AG04449 (cell line): ENCODE measurements at places on chromosomes 11 and 22.

GRCh38 chr22:41242396-41243117 is 1.8 kb upstream of the CHADL start:
- no peak for DNase-seq

DNA sequence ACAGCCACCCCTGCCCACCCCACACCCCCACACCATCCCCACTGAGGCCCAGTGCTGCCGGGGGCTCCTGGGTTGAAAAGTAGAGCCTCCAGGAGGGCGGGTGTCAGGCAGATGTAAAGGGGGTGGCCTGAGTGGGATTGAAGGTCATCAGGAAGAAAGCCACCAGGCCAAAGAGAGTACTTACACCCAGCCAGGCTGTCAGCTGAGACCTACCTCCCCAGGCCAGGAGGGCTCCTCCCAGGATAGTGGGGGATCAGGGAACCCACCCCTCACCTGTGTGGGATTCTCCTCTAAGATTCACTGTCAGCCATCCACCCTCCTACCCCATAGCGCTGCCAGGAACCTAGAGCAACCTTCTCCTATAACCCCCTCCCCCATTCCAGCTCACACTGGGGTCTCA is 17.2 kb upstream of the FCHSD2 start:
- DNase-seq = no peak

DNA sequence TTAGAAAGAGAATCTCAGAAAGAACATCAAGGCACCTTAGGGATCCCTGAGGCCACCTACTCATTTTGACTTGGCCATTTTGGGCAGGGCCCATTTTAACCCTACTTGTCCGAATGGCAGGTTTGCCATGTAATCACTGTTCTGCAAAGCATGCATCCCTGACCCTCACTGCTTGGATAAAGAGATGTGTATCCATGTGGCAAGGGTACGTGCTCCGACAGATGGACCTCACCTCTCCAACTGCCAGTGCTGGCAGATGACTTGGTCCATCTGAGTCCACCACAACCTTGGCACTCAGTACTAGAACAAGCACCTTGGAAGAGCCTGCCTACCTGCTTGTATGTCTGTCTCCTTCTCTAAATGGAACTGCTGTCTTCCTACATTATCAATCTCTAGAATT is 139.4 kb downstream of the SPATA19 start:
- DNase-seq = no peak

GRCh38 chr11:19472679-19473078 is 231.9 kb upstream of the E2F8 start:
- DNase-seq = no peak

DNA sequence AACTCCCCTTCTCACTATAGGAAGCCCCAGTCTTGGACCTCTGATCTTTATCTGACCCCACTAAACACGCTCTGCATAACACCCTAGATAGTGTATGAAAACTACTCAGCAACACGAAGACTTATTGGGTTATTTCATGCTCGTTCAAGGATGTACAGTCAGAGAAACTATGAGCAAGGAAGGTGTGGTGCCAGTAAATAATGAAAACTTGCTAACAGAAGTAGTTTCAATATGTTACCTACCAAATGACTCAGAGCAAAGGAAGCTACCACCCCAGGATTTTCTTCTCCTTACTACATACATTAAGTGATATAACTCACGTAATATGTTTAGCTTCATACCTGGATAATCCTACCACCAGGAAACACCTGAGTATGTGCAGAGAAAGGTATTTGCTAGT is 25.9 kb upstream of the LYVE1 start:
- DNase-seq = no peak

GRCh38 chr11:12248330-12248729 is 129.0 kb upstream of the PARVA start:
- no peak for DNase-seq

- no peak for DNase-seq
These were observed 55.4 kb upstream of the PLET1 start for GRCh38 chr11:112315861-112316739.

DNA sequence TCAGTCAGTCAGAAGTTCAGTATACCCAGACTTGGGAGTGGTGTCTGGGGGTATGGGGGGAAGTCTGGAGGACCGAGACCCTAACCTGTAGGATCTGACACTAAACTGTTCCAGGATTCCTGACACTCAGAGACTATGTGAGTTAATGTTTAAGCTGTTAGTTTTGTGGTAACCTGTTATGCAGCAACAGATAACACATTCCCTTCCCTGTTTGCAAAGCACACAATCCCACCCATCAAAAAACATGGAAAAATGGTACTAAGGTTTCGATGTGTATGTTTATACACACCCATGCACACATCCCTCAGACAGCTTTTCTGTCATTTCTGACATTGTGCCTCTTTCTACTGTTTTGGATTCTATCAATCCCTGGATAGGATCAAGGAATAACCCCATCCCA is 27.6 kb downstream of the ZNF280B start:
- no peak for DNase-seq

DNA sequence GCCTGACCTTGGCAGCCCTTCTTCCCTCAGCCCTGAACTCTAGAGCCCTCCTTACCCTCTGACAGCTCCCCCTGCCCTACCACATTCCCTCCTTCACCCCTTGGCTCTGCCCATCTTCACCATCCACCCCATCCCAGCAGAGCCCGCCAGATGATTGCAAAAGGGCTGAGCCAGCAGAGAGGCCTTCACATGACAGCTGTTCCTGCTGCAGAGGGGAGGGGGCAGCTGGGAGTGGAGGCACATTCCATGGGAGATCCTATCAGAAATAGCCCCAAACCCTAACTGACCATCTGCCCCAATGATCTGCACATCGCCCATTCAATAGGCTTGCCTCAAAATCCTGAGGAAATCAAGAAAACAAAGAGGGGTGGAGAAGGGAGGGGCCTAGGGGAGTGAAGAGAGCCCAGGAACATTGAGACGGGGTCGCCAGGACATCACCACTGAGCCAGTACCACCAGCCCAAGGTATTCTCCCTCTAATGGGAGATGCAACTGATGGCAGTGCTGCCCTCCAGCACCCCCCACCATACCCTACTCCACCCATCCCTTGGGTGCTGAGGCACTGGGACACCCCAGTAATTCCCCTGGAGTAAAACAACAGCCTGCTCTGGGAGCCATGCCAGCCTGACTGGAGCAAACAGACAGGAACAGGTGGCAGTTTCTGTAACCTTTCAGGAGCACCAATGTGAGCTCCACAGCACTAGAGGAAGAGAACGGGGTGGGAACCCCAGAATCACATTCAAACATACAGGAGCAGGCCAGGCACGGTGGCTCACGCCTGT is 8.0 kb upstream of the AHNAK start:
- DNase-seq = no peak

- DNase-seq = no peak
These were observed 7.1 kb upstream of the FLI1 start for GRCh38 chr11:128686745-128687177.

GRCh38 chr22:44182588-44183286 is 2.0 kb downstream of the PARVG start:
- DNase-seq = no peak

DNA sequence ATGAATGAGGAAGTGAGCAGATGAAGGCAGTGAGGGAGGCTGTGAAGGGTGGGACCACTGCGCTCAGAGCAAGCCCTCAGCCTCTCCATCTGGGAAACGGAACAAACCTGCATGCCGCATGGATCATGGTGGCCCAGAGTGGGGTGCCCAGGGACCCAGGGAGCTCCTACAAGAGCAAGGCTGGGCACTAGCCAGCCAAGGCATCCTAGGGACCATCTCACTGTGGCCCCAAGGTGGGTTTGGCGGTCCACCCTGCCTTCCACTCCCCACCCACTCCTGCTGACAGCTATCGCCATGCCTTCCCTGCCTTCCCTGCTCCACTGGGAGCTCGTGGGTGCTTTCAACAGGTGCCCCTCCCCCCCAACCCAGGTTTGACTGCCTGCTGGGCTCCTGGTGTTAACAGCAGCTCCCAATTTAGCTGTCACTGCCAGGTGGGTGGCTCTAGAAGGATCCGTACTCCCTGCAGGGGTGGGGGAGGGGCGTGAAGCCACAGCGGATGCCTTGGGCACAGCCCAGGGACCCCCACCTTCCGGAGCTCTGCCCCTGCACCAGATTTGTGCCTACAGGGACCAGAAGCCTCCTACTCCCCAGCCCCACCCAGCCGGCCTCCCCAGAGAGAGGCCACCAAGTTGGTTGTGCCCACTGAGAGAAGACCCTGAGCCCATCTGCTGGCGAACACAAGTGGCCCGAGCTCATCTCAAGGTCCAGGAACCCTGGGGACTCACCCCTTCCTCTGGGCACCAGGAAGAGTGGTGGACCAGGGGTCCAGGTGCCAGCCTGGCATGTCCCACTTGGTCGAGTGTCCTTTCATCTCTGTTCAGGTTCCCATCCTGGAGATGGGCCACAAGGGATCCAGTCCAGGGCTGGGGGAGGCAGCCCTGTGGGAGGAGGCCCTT is 29.7 kb upstream of the PRODH start:
- no peak for DNase-seq

DNA sequence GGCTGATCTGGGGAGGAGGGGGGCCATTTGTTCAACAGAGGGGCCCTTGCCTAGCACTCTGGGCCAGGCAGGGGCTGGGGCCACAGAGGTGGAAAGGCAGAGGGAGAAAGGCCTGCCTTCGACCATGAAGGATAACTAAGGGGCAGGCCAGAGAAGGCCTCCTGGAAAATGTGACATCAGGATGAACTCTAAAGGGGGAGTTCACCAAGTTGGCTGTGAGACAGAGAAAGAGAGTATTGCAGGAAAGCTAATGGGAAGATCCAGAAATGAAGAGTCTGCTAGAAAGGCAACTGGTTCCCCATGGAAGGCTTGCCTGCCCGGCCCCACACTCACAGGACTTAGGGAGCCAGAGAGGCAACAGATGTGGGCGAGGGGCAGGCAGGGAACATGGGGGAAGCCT is 16.3 kb downstream of the CSNK1E start:
- DNase-seq = no peak

- no peak for DNase-seq
These were observed 102.7 kb downstream of the MRTFA start for GRCh38 chr22:40533712-40534378.

DNA sequence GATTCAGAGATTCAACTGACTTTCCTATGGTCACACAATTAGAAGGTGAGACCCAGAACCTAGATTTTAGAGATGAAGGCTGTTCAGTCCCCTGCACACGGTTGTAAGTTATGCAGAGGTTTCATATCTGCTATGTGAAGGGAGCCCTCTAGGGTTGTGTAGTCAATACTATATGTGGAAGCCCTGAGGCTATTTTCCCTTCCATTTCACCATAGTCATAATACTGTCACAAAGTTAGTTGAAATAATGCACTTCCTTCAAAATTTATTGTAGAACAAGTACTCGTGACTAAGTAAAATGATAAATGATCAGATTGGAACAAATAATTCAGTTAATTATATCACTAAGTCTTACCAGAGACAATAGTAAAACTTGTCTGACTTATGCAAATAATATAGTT is 48.8 kb downstream of the ENDOD1 start:
- no peak for DNase-seq

- no peak for DNase-seq
These were observed 14.0 kb upstream of the ACR start for GRCh38 chr22:50723991-50724390.

- no peak for DNase-seq
These were observed 57.8 kb upstream of the APOA1 start for GRCh38 chr11:116895048-116895757.

GRCh38 chr22:43244803-43245527 is 58.0 kb upstream of the TTLL12 start:
- no peak for DNase-seq

DNA sequence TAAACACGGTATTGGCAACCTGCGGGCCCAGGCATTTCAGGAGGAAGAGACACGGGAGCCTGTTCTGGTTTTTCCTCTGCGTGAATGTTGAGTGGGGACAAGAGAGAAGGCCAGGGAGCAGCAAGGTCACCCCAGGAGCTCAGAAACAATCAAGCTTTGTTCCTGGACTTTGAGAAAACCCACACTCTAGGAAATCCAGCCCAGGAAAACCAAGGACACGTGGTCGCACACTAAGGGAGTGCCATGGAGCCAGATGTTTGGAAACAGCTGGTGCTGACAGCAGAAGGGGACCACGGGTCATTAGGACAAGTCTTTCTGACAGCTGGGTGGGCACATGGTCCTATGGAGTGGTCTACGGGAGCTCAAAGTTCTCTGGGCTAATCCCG is 44.1 kb downstream of the MYH9 start:
- DNase-seq = no peak

DNA sequence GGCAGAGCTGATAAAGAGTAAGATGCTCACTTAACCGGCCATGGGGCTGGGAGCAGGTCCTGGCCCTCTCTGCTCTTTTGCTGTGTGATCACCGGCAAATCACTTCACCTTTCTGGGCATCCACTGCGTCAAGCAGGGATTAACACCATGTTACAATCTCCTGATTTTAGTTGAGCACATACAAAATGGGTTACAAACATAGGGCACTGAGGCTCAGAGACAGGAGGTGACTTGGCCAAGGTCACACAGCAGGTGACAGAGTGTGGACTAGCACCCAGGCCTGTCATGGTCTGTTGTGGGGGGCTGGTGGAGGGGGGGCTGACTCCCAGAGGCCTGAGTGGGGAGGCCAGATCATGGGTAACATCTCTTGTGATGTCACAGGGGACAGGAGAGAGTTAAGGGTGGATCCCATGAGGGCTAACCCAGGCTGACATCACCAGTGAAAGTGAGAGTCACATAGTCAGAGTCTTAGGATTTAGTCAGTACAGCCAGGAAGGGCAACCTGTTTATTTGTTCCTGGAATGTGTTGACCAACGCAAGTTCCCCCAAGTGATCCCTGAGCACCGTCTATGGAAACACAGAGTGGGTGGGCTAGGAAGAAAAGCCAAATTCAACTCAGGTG is 27.8 kb downstream of the GDPD5 start:
- DNase-seq = no peak

DNA sequence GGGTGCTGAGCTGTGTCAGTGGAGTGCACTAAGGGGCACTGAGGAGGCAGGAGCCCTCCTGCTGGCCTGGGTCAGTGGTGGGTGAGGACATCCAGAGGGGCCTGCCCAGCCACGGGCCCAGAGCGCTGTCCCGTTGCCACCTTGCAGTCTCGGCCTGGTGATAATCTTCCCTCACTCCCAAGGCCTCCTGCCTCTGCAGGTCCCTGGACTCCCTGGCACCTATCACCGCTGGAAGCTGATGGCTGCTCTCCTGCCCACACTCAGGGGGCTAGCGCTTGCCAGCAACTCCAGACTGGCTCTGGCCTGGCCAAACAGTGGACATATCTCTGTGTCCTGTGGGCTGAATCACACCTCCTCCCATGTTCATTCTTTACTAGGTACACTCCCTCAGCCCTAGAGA is 86.5 kb upstream of the PITPNB start:
- DNase-seq = no peak

DNA sequence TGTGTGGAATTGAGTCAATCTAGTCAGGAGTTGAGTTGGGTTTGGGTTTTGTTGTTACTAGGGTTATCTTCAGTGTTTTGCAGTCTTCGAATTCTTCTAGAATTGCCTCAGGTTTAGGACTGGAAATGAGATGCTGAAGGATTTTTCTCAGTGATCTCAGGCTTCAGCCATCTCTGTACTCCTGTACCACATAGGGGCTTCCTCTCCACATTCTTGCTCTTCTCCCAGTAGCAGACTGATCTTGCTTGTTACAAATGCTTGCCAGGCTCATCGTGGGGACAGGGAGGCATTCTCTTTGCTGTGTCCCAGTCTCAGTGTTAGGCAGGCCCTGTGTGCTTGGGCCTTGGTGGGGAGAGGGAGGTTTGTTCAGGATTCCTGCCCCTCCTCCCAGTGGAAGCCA is 96.1 kb downstream of the LRRC32 start:
- peak; percentile 47 for DNase-seq

- DNase-seq = no peak
These were observed 82.0 kb downstream of the CELSR1 start for GRCh38 chr22:46455446-46455845.
